Activated CD4-positive, alpha-beta T cell treated with anti-CD3 and anti-CD28 coated beads, Interleukin-10, Interleukin-2, amounts not matched to agents 100 ng/mL and 50 ng/mL, durations not matched to agents 16 hours and 8 hours (primary cell): ENCODE measurements at places on chromosomes 2 and 18.
A peak's percentile ranks its signal among the peaks of the same experiment; 100 is the strongest.

DNA sequence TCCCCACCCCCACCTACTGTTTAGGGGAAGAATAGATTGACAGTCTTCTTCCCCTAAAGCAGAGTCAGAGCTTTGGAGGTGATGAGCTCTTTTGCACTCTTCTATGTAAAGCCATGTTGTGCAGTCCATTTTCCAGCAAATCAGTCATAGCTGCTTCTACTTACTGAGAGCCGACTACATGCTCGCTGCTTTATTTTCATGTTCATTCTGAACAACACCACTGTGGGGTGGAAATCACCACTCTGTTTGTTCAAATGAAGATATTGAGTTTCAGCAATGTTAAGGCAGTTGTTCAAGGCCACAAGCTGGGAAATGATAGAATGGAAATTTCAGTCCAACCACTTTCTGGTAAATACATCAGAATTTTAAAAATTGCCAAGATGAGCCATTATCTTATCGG, 88.3 kb downstream of the INSIG2 start:
- peak; percentile 44 for DNase-seq

GRCh38 chr2:240254337-240255164, 114.1 kb upstream of the OTOS start:
- no peak for DNase-seq

GRCh38 chr2:234818937-234819336, 132.9 kb upstream of the SH3BP4 start:
- no peak for DNase-seq

GRCh38 chr2:61750624-61751023, 103.2 kb downstream of the FAM161A start:
- no peak for DNase-seq

- DNase-seq, result no peak
Observed at GRCh38 chr2:26324903-26325302, 21.0 kb upstream of the SELENOI start.

- no peak for DNase-seq
Observed at GRCh38 chr18:48002933-48003365, 72.5 kb upstream of the SMAD2 start.

DNA sequence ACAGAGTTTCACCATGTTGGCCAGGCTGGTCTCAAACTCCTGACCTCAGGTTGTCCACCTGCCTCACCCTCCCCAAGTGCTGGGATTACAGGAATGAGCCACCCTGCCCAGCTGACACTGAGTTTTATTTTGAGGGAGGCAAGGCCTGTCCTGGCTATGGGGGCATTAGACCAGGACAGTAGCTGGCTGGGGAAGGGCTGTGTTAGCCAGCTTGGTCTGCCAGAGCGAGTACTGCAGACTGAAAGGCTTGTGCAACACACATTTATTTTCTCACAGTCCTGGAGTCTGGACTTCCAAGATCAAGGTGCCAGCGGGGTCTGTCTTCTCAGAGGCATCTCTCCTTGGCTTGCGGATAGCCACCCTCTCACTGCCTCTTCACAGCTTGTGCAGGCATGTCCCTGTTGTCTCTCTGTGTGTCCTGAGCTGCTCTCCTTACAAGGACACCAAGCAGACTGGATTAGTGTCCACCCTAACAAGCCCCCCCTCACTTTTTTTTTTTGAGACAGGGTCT, 59.4 kb upstream of the HAAO start:
- no peak for DNase-seq

DNA sequence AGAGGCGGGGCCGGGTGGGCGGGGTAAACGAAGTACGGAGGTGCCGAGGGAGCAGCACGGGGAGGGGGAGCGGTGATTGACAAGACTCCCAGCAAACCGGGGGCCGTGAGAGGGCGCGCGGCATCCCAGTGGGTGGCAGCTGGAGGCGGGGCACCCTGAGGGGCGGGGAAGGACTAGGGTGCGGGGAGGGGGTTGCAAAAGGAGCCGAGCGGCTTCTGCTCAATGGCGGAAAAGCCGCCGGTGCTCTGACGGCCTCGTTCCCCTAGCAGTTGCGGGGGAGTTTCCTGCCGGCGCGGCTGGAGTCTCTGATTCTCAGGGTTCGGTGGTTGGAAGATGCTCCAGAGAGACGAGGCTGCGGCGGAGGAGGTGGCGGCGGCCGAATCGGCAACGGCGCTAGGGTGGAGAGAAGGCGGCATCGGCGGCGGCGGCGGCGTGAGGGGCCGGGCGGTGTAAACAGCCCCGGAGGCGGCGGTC, at the start of gene PPM1B:
Gene PPM1B (plus strand): TSS at position 195 of the 474 bp plus-strand sequence. CDS start 32,325 bp downstream, outside the sequence.
- no peak for DNase-seq

- no peak for DNase-seq
Observed at GRCh38 chr2:131557558-131558321, 30.1 kb downstream of the CCDC74A start.

DNA sequence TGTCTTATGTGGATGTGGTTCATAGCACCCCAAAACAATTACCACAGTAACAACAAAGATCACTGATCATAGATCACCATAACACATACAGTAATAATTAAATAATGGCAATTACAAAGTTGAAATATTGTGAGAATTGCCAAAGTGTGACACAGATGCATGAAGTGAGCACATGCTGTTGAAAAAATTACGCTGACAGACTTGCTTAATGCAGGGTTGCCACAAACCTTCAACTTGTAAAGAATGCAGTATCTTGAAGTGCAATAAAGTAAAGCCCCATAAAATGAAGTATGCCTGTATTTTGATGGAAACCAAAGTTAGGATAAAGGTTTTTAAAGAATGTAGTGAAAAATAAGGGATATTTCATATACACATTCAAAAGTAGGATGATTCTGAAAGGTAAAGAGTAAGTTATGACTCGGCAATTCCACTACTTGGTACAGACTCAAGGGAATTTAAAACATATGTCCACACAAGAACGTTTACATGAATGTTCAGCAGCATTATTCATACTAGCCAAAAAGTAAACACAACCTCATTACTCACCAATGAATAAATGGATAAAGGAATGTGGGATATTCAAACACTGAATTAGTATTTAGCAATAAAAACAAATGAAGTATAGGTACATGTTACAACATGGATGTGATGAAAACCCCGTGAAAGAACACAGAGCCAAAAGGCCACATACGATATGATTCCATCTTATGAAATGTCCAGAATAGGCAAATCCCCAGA, 61.6 kb downstream of the SCN9A start:
- no peak for DNase-seq

DNA sequence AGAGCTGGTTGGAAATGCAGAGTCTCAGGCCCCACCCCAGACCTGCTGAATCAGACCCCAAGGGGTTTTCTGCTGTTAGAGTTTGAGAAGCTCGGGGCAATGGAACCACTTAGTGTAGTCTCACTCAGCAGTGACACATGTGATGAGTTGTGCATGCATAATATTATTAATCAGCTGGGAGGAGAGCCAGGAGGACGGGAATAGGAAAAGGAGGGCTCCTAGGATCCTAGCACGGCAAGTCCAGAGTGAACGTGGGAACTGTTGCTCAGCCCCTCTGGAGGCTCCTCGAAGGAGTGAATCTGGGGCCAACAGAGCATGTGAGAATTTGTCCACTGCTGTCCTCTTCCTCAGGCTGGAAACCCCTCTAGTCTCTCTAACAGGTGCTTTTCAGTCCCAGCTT, 87.1 kb downstream of the HS1BP3 start:
- no peak for DNase-seq

- no peak for DNase-seq
Observed at GRCh38 chr2:101828673-101829334, 131.3 kb downstream of the MAP4K4 start.

DNA sequence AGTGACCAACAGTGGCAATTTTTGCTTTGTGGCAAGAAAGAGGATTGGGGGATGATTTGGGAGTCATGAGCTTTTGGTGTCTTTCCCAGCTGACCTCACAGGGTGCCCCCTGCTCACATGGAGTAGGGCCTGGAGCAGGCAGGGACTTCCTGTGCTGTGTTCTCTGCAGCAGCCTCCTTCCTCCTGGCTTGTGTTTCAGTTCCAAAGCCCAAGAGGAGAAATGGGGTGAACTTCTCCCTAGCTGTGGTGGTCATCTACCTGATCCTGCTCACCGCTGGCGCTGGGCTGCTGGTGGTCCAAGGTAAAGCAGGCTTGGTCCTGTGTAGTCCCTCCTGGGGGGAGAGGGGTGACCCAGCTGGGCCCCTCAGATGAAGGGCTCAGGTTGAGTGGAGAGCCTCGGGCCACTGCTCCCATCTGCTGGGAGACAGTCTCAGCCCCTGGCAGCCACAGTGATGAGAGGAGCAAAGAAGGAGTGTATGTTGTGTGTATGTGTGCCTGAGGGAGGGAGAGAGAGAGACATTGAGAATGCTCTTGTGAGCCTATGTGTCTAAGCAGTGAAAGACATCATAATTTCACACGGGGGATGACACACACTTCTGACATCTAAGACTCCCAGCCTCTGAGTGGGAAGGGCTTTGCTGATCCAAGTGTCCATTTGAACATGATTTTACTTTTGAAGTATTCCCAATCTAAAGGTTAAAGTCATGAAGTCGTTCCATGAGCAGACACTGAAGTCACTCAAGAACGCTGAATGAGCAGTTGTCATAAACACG, 27.2 kb downstream of the MARCO start:
- DNase-seq, result no peak

GRCh38 chr2:168084288-168084687, 163.1 kb downstream of the STK39 start:
- no peak for DNase-seq

GRCh38 chr2:231512222-231512621, 18.0 kb downstream of the NMUR1 start:
- DNase-seq, result no peak

DNA sequence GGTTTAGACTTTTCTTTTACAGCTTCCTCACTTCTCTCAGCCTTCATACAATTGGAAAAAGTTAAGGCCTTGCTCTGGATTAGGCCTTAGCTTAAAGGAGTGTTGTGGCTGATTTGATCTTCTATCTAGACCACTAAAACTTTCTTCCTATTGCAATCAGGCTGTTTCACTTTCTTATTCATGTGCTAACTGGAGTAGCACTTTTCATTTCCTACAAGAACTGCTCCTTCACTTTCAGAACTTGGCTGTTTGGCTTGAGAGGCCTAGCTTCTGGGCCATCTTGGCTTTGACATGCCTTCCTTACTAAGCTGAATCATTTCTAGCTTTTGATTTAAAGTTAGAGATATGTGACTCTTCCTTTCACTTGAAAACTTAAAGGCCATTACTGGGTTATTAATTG, 114.3 kb downstream of the ARHGEF4 start:
- no peak for DNase-seq

- DNase-seq, result no peak
Observed at GRCh38 chr18:78082816-78083215, 833.2 kb downstream of the GALR1 start.

DNA sequence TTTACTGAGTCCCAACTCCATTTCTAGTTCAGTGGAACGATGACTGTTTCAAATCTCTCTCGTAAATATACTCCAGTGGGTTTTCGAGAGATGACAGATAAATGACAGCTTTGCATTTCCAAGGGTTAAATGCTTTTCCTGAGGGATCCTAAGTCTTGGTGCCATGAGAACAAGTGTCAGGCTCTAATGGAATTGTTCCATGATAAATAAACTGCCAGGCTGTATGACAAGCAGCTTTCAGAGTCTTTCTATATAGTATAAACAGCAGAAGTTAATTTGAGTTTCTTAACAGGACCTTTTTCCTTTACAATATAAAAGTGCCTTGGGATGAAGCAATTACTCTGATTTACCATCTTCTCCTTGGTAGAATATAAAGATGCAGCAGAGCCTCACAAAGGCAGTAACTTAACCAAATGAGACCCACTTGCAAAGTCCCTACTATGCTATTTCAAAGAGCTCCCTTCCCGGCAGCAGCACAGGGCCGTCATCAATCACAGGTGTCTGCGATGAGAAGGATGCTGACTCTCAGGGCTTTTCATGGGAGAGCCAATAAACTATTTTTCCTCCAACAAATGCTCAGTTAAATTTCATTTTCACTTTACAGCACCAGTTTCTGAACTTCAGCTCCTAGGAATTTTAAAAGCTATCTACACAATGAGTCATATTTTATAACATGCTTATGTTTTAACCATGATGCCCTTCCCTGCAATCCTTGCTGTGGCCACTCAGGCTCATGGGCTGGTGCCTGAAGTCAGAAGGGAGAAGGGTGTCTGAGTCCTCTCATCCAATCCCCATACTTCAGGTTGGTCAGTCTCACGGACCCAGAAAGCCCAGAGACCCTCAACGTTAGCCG, 123.8 kb downstream of the AFF3 start:
- DNase-seq, result no peak

GRCh38 chr2:239539776-239540100, 138.9 kb upstream of the HDAC4 start:
- DNase-seq, result no peak

DNA sequence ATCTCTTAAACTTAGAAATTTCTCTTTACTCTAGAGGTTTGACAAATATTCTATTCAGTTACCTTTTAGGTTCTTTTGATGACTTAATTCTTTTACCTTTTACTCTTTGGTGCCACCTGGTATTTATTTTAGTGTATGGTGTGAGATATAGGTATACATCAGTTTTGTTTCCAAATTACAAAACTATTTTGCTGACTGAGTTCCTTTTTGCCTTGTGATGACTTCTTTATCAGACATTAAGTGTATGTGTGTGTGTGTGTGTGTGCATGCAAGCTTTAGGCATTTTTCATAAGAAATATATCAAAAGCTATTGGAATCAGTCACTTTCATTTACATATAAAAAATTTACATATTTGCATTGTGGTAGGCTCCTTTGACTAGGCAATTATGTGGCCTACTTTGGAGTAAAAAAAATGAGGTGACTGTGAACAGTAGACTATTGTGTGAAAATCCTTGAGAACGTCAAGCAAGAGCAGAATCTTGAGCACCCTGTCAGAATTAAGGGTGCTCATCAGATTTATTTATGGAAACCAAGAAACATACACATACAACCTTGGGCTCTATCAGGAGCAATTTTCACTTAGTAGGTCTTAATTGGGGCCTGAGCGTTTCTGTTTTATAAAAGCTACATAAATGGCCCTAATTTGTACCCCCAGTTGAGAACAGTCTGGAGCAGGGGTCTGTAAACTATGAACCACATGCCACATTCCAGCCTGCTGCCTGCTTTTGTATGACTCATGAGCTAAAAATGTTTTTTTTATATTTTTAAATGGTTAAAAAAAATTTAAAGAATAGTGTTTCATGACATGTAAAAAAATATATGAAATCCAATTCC, 415.9 kb downstream of the SLC4A3 start:
- DNase-seq, result no peak

- DNase-seq, result no peak
Observed at GRCh38 chr2:182393270-182393760, 33.5 kb downstream of the PDE1A start.

GRCh38 chr2:208326016-208326415, 60.0 kb downstream of the PIKFYVE start:
- no peak for DNase-seq

GRCh38 chr2:225028572-225028971, 13.7 kb downstream of the DOCK10 start:
- no peak for DNase-seq

GRCh38 chr18:39958876-39959275, 1996.2 kb upstream of the PIK3C3 start:
- DNase-seq, result no peak
